NCI-H748 treated with DMSO at 0.1 percent for 48 hours (cell line): ENCODE measurements at places on chromosomes 5 and 9.

- no peak for DNase-seq
Measured at GRCh38 chr9:89426384-89426961, 71.4 kb downstream of the SEMA4D start.

- no peak for DNase-seq
Measured at GRCh38 chr5:16411235-16411634, 54.4 kb downstream of the ZNF622 start.

DNA sequence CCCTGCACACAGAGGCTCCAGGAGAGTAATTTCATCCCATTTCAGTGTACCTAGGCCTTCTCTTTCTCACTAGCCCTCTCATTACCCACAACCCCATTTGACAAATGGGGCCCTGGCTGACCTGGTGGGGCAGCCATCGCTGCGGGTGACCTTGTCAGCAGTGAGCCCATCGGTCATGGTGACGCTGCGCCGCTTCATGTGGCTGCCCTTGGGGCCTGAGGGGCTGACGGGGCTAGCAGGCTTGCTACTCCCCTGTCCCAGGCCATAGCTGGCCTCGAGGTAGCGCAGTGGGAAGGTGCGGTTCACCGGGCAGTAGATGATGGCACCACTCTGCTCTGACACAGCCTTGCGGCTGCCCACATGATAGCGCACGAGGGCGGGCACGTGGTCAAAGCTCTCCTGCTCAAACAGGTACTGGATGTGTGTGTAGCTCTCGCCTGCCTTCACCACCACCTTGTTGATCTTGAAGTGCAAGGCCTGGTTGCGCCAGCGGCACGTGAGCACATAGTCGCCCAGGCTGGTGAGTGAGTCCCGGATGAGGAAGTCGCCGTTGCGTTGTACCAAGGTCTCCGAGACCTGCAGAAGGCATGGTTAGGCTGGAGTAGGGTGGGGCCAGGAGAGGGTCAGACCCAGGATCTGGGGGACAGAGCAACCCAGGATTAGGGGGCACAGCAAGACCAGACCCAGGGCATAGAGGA, 14.1 kb upstream of the TOR2A start:
- DNase-seq, result no peak

DNA sequence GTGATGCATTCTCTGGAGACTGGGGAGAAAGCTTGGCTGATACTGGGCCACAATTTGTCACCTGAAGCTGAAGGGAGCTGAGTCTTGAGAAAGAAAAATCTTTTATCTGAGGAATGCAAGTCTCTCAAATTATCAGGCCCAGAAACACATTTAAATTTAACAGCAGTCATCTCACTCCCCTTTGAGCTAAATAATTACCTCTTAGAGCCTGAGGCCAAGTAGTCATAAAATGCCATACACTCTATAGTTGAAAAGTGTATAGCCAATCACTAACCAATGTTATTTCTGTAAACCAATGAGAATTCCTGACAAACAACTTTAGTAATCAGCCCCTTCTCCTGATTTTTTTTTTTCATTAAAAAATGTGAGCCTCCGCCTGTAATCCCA, 32.7 kb upstream of the DAPK1 start:
- no peak for DNase-seq

GRCh38 chr9:109477258-109478050, 20.7 kb downstream of the PTPN3 start:
- no peak for DNase-seq

DNA sequence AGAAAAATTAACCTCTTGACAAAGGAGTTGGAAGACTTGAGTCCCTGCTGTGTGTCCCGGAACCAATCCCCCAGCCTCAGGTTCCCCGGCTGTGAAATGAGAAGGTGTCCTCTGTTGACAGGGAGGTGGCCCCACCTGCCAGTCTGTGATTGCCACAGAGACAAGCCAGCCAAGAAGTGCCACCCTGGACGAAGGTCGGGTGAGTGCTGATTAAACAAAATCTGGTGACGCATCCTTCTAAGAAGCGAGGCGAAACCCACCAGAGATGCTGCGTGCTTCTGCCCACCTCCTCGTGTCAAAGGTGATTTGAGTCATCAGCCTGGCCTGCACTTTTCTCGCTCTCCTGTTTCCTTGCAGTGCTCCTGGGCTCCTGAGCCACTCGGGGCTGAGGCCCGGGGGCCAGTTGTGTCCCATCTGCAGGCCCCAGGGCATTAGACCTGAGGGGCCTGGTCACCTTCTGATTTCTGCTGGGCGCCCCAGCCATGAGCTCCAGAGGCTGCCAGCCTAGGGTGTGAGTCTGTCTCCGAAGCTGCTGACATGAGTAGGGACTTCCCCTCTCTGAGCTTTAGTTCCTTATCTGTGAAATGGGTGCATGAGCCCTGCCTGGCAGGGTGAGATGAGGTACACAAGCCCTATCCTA, 28.7 kb downstream of the NEK6 start:
- DNase-seq, result no peak

GRCh38 chr5:111670826-111671492, 86.0 kb downstream of the NREP start:
- no peak for DNase-seq

DNA sequence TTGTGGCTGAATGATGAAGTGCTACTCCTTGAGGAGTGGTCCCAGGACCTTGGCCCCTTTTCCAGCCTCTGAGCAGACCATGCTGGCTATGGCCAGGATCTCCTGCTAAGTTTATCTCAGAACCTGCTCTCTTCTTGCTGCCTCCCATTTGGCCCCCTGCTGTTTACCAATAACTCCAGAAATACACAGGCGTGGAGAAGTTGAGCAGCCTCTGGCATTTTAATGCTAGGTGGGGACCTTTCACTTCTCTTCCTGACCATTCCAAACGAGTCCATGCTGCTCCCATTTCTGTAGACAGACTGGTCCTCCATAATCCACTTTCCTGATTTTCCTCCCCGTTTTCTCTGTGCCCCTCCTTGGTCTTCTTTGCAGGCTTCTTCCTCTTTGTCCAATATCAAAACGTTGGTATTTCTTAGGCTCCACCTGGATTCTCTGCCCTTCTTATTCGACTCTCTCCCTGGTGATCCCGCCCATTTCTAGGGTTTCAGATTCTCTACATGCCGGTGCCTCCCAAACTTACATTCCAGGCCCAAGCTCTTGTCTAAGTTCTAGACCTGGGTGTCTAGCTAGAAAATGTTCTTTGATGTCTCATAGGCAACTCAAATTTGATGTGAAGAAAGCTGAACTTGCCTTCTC, 33.4 kb upstream of the TNFAIP8 start:
- DNase-seq, result no peak
